ENCODE measurements at places on chromosomes 5 and 9. TPM values are rescaled to one million over a fixed set of nuclear protein-coding genes. Genes with fewer than 3 reads are reported as not detected.

The PROB1 gene
- total RNA-seq, result 0.26 TPM

The GABRA1 gene
- total RNA-seq, result not detected

The CHMP5 gene
- total RNA-seq, result 152 TPM

The SHOC1 gene
- not detected for total RNA-seq

The PDE8B gene
- not detected for total RNA-seq

The ZNF879 gene
- total RNA-seq, result 4.1 TPM

The SPEF2 gene
- 1.2 TPM for total RNA-seq

Measured in bronchial smooth muscle cell (primary cell).